ENCODE measurements at places on chromosomes 2 and 18.
A peak's percentile ranks its signal among the peaks of the same experiment; 100 is the strongest.

GRCh38 chr2:3036432-3037125 is 341.0 kb downstream of the EIPR1 start:
- DNase-seq, result no peak
- no peak overlapping the region for H3K27ac ChIP-seq
- H3K27me3 ChIP-seq, result no peaks in the 10 kb centered on the region
- H3K4me3 ChIP-seq, result no peak overlapping the region

GRCh38 chr2:236889791-236890704 is 195.6 kb upstream of the COPS8 start:
- H3K27me3 ChIP-seq, result no peaks in the 10 kb centered on the region
- no peaks in the 10 kb centered on the region for H3K36me3 ChIP-seq
- no peak overlapping the region for H3K27ac ChIP-seq

DNA sequence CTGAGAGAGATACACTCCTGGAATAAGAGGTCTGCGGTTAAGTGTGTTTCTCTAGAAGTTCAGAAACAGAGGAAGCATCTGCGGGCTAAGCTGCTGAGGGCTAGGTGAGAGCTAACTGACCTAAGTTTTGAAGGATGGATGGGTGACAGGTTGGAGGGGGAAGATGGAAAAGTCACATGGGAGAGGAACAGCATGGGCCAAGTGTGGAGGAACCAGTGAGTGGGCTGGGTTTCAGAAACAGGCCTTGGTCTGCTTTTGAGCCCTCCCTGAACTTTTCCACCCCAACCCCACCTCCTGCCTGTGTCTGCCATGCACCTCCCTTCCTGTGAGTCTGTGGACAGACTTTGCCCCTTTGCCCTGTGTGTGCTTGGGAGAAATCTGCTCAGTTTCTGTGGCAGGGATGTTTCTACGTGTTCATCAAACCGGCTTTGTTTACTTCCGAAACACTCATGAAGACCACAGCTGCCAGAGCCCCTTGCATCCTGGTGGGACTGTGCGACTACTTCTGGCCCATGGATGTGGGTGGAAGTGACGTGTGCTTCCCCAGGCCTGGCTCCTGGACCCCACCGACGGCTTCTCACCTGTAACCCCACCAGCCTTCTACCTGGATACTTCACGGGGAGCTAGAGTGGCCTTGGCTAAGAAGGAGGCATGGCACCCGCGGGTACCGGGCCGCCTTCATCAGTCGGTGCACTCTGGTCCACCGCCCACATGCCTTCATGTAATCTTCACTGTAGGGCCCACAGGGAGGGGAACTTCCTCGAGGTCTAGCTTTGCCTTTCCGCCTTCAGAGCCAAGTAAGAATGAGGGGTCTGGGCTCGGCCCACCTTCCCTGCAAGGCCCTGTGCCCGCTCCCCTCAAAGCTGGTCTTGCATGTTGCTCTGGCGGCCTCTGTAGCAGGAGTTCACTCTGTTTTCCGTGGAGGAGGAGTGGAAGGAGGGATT is 1.4 kb upstream of the HPCAL1 start:
- peak overlapping the region; percentile 75 for H3K4me3 ChIP-seq
- H3K4me1 ChIP-seq, result 0 out of 2 replicates have a peak, but pooled peaks cover 4% of the 10 kb centered on the region
- H3K27me3 ChIP-seq, result no peaks in the 10 kb centered on the region
- H3K36me3 ChIP-seq, result no peaks in the 10 kb centered on the region

- no peak overlapping the region for H3K27ac ChIP-seq
- DNase-seq, result no peak
- H3K4me3 ChIP-seq, result no peak overlapping the region
Observed at GRCh38 chr2:76506538-76506937, 795.8 kb upstream of the GCFC2 start.

- H3K27me3 ChIP-seq, result no peaks in the 10 kb centered on the region
- no peaks in the 10 kb centered on the region for H3K4me1 ChIP-seq
- H3K36me3 ChIP-seq, result no peaks in the 10 kb centered on the region
- H3K4me3 ChIP-seq, result no peak overlapping the region
Observed at GRCh38 chr18:245282-245847, 22.5 kb downstream of the THOC1 start.

DNA sequence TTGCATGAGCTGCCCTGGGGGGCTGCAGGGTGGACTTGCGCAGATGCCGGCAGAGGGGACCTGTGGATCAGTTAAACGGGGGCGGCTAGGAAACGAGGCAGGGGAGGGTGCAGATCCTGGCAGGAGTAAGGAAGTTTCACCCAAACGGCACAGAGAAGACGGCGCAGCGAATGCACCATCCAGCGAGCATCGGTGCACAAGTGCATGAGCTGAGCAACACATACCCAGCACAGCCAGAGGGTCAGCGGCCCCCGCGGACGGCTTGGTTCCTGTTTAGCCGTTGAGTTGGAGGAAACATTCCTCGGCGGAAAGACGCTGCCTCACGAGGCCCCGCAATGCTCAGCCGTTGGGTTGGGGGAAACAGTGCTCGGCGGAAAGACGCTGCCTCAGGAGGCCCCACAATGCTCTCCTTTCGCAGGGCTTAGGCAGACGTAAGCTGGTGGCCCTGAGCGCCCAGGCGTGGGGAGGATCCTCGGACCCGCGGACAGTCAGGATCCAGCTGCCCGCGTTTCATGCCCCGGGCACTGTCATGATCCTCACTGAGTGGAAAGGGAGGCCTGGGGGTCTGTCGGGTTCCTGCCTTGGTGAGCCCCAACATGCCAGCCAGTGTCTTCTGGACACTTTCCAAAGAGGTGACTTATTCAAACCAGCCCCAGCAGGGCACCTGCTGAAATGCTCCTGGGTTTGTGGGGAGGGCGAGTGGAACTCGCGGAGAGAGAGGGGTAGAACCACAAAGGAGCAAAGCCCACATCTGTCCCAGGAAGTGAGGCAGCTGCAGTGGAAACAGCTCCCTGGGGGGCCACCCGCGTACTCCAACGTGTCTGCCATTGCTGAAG is 86.3 kb downstream of the NDUFA10 start:
- no peaks in the 10 kb centered on the region for H3K27me3 ChIP-seq
- no peak overlapping the region for H3K27ac ChIP-seq
- no peaks in the 10 kb centered on the region for H3K4me1 ChIP-seq
- H3K36me3 ChIP-seq, result no peaks in the 10 kb centered on the region

- H3K27me3 ChIP-seq, result no peaks in the 10 kb centered on the region
- no peak overlapping the region for H3K4me3 ChIP-seq
- no peak overlapping the region for H3K27ac ChIP-seq
- H3K4me1 ChIP-seq, result no peaks in the 10 kb centered on the region
Observed at GRCh38 chr2:49332415-49332814, 178.1 kb upstream of the FSHR start.

DNA sequence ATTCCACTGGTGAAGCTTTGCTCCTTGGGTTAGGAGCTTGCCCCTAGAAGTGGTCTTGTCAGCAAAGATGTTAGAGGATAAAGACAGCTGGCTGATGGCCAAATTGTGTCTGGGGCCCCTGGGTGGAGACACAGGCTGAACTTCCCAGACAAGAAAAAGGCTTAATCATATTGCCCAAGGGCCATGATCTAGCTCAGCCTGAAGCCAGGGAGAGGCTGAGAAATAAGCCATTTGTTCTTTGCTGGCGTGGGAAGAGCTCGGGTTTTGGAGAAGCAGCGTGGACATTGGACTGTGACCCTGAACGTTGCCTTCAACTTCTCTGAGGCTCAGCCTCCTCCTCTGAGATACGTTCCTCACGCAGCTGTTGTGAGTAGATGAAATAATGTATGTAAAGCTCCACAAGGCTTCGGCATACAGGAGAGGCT is 153.0 kb downstream of the ZFP36L2 start:
- H3K27ac ChIP-seq, result no peak overlapping the region
- no peak for DNase-seq
- no peak overlapping the region for H3K4me3 ChIP-seq
- no peaks in the 10 kb centered on the region for H3K27me3 ChIP-seq
- no peaks in the 10 kb centered on the region for H3K36me3 ChIP-seq

DNA sequence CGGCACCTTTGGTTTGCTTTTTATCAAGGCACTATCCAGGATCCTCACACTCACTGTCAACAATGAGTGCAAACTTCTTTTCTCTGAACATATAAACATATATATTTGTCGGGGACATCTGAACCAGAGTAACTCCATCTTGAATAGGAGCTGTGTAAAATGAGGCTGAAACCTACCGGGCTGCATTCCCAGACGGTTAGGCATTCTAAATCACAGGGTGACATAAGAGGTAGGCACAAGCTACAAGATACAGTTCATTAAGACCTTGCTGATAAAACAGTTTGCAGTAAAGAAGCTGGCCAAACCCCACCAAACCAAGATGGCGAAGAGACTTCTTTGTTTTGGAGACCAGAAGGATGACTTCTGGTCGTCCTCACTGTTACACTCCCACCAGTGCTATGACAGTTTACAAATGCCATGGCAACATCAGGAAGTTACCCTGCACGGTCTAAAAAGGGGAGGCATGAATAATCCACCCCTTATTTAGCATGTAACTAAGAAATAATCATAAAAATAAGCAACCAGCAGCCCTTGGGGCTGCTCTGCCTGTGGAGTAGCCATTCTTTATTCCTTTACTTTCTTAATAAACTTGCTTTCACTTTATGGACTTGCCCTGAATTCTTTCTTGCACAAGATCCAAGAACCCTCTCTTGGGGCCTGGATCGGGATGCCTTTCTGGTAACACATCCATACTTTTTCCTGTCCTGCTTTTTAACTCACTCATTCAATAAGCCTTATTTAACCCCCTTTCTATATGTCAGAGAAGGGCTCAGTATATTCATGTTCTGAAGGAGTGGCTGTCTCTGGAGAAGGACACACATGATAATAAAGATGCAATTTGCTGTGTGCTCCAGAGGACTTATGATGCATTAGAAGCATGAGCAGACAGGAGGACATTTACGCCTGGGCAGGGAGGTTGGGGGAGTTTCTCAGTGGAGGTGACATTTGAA is 65.4 kb downstream of the TACR1 start:
- H3K4me3 ChIP-seq, result no peak overlapping the region
- no peak for DNase-seq
- no peak overlapping the region for H3K27ac ChIP-seq
- no peaks in the 10 kb centered on the region for H3K27me3 ChIP-seq
- no peaks in the 10 kb centered on the region for H3K4me1 ChIP-seq
- H3K36me3 ChIP-seq, result no peaks in the 10 kb centered on the region

DNA sequence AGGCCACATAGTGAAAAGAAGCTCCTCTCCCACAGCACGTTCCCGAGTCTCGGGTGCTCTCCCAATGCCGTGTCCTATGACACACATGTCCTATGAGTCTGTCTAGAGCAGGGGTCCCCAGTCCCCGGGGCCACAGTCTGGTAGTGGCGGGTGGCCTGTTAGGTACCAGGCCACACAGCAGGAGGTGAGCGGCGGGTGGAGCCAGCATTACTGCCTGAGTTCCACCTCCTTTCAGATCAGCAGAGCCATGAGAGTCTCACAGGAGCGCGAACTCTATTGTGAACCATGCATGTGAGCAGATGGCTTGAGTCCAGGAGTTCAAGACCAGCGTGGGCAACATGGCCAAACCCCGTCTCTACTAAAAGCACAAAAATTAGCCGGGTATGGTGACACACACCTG is 112.6 kb downstream of the ZBTB7C start:
- DNase-seq, result no peak
- H3K27me3 ChIP-seq, result no peaks in the 10 kb centered on the region
- no peaks in the 10 kb centered on the region for H3K36me3 ChIP-seq

- H3K27ac ChIP-seq, result no peak overlapping the region
- no peaks in the 10 kb centered on the region for H3K27me3 ChIP-seq
- H3K36me3 ChIP-seq, result no peaks in the 10 kb centered on the region
- no peaks in the 10 kb centered on the region for H3K4me1 ChIP-seq
Observed at GRCh38 chr2:96753661-96754282, 6.9 kb upstream of the CNNM4 start.

DNA sequence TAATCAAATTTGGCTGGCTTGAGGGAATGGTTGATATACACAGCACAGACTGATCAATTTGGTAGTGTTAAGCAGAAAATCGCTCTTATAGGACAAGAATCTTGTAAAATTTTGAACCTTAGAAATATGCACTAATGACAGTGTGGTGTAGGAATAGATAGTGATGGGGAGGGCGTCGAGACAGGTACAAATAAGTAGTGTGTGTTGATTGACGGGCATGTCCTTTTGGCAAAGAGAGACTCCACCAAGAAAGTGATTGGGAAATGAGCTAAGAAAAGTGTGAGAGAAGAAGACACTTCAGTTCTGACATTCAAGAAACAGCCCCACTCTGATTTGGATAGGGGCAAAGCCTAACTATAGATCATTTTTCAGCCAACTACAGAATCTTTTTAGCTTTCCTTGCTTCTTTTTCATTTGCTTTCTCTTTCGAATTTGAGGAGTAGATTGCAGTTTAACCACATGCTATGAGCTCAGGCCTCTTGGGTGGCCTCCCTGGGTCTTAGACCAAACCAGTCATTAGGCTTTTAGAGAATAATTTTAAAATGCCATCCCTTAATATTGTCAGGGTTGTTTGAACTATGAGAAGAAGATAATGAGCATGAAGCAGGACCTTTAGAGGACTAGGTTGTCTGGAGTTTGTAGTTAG is 127.1 kb downstream of the CERS6 start:
- H3K27me3 ChIP-seq, result no peaks in the 10 kb centered on the region
- no peaks in the 10 kb centered on the region for H3K36me3 ChIP-seq
- no peak overlapping the region for H3K4me3 ChIP-seq
- peak overlapping the region; percentile 6 for H3K27ac ChIP-seq

DNA sequence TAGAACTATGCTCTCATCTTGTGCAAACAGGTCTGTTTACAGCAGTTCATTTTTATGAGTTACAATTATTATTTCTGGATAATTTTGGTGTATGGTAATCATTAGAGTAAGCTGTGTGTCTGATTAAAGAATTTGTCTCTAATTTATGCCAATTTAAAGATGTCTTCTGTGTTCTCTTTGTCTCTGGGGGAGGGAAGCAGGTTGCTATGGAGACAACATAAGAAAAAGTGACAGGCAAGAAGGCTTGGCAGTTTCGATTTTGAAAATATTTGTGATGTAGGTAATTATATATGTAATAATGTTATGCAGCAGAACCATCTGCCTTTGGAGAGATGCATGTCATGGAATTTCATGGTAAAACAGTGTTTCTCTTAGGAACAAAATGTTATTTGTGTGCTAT is 78.2 kb downstream of the SH3RF3 start:
- peaks cover 34% of the 10 kb centered on the region for H3K4me1 ChIP-seq
- no peaks in the 10 kb centered on the region for H3K36me3 ChIP-seq

GRCh38 chr18:55421308-55421614 is 166.7 kb downstream of the TCF4 start:
- no peak overlapping the region for H3K27ac ChIP-seq
- DNase-seq, result no peak
- H3K4me1 ChIP-seq, result no peaks in the 10 kb centered on the region
- H3K27me3 ChIP-seq, result no peaks in the 10 kb centered on the region
- no peak overlapping the region for H3K4me3 ChIP-seq

GRCh38 chr18:47628240-47628781 is 302.1 kb downstream of the SMAD2 start:
- DNase-seq, result no peak
- H3K27me3 ChIP-seq, result no peaks in the 10 kb centered on the region
- no peaks in the 10 kb centered on the region for H3K36me3 ChIP-seq
- H3K4me3 ChIP-seq, result no peak overlapping the region

- H3K4me3 ChIP-seq, result no peak overlapping the region
- DNase-seq, result no peak
- H3K36me3 ChIP-seq, result no peaks in the 10 kb centered on the region
- no peaks in the 10 kb centered on the region for H3K4me1 ChIP-seq
- no peak overlapping the region for H3K27ac ChIP-seq
Observed at GRCh38 chr2:239818531-239819011, 206.6 kb downstream of the NDUFA10 start.

- H3K4me3 ChIP-seq, result no peak overlapping the region
- no peaks in the 10 kb centered on the region for H3K36me3 ChIP-seq
- no peak overlapping the region for H3K27ac ChIP-seq
- DNase-seq, result no peak
- H3K27me3 ChIP-seq, result no peaks in the 10 kb centered on the region
Observed at GRCh38 chr2:121868652-121869051, 113.2 kb downstream of the TSN start.

GRCh38 chr2:9332136-9332852 is 91.0 kb downstream of the ITGB1BP1 start:
- 0 out of 2 replicates have a peak, but pooled peaks cover 3% of the 10 kb centered on the region for H3K36me3 ChIP-seq
- no peak for DNase-seq
- H3K4me3 ChIP-seq, result no peak overlapping the region
- no peak overlapping the region for H3K27ac ChIP-seq
- no peaks in the 10 kb centered on the region for H3K4me1 ChIP-seq

Measured in MM.1S (cell line).